ENCODE measurements at places on chromosomes 6 and 20.
A peak's percentile ranks its signal among the peaks of the same experiment; 100 is the strongest.

- DNase-seq: no peak
Observed at GRCh38 chr6:37072526-37072925, 67.1 kb downstream of the FGD2 start.

DNA sequence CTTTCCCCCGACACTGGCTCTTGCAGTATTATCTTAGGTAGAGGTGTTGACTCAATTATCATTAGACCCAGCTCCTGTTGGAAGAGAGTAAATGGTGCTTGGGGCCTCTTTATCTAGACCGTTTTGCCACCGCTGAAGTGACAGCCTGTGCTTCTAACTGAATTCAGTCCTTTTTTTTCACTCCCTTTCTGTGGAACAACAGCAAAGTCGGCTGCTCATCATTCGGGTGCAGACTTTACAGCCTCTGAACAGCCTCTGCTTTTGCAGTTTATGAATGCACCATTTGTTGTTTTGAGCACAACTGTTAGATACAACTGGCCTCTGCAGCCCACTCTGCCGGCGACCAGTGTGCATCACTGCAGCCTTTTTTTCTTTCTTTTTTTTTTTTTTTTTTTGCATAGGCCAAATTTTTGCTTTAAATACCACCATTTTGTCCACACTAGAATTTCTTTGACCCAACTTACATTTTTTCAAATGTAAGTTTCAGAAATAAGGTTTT is 35.8 kb downstream of the RREB1 start:
- no peak for DNase-seq

DNA sequence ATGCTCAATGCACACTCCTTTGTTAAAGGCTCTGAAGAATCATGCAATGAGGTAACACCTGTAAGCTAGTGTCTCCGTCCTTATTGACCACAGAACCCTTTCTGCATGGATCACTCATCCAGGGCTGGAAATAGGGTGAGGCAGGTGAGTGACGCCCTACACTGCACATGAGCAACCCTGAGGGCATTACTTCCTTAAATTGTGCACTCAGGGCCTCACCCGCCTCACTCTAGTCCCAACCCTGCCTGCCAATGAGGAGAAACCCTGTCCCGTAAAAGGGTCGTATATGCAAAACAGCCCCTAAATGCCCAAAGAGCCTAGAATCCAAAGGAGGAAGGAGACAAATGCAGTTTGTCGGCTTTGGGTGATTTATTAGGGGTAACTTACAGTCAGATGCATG is 33.6 kb upstream of the NOP56 start:
- DNase-seq: no peak

GRCh38 chr6:109187399-109188114 is 92.2 kb downstream of the CEP57L1 start:
- DNase-seq: peak; percentile 71

DNA sequence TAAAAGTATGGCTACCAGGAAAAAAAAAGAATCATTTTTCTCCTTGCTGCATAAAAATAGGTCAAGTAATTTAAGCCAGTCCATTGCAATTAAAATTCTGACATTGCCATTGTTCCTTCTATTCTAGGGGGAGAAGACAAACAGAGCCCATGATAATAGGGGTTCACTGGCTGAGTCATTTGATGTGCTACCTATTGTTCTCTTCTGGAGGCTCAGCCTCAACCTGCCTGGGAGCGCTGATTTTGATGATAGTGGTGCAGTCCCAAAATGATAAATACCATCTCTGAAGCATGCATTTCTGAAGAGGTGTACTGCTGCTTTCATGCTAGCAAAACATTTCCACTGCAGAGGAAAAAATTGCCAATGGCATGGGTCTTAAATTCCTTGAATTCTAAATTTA is 5.8 kb downstream of the CITED2 start:
- no peak for DNase-seq

DNA sequence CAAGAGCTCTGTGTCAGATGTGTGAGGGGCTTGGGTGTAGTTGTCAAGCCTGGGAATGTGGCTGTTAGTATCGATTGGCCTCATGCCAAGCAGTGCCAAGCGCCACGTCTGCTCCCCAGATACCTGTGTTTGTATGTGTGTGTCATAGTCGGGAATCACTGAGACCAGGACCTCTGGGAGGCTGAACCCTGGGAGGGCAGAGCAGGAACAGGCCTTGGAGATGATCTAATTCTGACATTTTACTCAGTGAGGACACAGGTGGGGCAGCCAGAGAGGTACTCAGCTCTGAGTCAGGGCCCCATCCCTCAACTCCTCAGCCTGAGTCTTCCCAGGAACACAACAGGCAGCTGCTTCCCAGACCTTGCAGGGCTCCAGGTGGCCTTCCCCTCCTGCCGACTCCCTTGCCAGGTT is 51.2 kb upstream of the FANCE start:
- no peak for DNase-seq

All from CD4-positive, alpha-beta T cell treated with Interleukin-10 for 1 hour (primary cell).